ENCODE measurements at places on chromosomes 1 and 21.

DNA sequence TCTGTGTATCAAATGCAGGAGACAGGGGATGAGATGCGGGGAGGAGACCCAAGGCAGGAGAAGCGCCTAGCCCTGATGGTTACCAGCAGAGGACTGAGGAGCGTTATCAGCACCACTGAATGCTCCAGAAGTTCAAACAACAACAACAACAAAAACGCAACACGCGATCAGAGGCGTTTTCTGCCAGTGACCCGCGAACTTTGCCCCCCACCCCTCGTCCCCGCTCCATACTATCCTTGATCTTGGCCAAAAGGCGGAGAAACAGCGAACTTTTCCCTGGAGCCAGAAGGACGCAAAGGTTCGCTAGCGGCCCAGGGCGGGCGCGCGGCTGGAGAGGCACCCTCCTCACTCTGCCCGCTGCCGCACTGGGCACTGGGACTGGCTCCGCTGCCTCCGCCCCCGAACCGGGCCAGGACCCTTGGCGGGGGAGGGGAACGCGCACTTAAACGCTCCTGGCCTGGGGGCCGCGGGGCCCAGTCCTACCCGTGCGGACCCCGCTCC lies 699 bp downstream of the ECHDC2 start:
- no peak for DNase-seq

- no peak for DNase-seq
Measured at GRCh38 chr1:222129041-222129440, 387.2 kb upstream of the DUSP10 start.

DNA sequence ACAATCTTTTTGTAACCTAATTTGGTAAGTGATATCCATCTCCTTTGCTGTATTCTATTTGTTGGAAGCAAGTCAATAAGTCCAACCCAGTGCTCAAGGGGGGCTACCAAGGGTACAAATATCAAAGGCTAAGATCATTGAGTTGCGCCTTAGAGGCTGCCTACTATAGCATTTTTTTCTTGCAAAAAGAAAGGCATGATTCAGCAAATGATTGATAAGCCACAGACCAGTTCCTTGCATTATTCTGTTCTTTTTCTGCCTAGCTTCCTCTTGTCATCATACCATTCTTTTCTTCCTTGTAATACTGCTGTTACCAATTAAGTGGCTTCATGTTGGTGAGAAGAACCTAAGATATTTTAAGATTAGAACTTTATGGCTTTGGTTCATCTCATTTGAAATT lies 29.8 kb upstream of the BARHL2 start:
- DNase-seq = no peak

DNA sequence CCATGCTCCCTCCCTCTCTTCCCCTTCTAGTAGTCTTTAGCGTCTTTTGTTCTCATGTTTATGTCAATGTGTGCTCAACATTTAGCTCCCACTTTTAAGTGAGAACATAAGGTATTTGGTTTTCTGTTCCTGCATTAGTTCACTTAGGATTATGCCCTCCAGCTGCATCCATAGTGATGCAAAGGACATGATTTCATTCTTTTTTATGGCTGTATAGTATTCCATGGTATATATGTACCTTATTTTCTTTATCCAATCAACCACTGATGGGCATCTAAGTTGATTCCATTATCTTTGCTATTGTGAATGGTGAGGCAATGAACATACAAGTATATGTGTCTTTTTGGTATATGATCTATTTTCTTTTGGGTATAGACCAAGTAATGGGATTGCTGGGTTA lies 38.3 kb upstream of the PALMD start:
- DNase-seq = no peak

DNA sequence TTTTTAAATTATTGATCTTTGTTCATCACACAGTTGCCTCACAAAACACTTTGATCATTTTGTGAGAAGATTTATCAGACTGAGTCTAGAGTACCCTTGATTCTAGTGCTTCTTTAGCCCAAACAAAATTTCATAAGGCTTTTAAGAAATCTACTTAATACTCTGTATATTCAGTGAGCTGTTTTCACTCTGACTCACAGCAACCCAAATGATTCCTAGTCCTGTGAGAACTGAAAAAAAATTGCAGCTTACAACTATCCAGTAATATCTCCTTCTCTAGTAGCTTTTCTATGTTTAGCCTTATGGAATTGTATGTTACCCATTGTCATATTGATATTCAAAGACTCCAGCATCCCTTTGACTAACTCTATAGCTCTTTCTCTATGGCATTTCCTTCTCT lies 915.6 kb downstream of the AMY1C start:
- DNase-seq = no peak

DNA sequence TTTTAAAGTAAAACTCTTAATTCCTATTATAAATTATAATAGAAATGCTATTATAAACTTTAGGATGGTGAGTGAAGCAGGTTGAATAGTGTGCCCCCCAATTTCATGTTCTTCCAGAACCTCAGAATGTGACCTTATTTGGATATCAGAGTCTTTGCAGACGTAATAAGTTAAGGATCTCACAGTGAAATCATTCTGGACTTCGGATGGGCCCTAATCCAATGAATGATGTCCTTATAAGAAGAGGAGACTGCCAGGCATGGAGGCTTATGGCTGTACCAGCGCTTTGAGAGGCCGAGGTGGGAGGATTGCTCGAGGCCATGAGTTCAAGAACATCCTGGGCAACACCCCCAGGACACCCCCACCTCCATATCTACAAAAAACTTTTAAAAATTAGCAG lies 9.4 kb upstream of the MT1HL1 start:
- DNase-seq = no peak

DNA sequence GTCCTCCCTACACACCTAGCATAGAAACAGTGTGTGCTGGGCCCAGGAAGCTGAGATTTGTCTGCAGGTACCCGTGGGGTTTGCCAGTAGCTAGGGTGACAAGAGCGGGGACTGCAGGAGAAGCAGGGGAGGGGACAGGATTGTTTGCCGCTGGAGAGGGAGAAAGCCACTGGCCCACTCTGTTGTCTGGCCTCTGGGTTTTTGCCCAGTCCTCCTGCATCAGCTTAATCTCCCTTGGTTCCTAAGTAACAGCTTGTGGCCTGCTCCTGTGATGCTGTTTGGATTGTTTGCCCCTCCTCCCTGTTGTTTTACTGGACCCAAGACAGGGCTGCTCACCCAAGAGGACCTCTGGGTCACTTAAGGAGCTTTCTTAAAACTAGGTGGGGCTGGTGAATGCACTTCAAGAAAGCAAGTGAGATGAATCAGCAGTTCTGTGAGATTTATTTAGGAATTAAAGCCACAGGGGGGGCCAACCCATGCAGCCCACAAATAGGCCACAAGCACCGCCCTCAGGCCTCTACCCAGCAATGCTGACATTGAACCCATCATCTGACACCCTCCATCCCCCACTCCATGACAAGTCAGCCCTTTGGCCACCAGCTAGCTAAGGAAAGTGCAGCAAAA lies 142.8 kb downstream of the ZZZ3 start:
- no peak for DNase-seq

- no peak for DNase-seq
Measured at GRCh38 chr1:97105531-97105930, 383.9 kb downstream of the PTBP2 start.

- no peak for DNase-seq
Measured at GRCh38 chr1:218164930-218165700, 120.0 kb upstream of the RRP15 start.

GRCh38 chr1:175537571-175537970 lies 205.8 kb downstream of the TNR start:
- DNase-seq = no peak

DNA sequence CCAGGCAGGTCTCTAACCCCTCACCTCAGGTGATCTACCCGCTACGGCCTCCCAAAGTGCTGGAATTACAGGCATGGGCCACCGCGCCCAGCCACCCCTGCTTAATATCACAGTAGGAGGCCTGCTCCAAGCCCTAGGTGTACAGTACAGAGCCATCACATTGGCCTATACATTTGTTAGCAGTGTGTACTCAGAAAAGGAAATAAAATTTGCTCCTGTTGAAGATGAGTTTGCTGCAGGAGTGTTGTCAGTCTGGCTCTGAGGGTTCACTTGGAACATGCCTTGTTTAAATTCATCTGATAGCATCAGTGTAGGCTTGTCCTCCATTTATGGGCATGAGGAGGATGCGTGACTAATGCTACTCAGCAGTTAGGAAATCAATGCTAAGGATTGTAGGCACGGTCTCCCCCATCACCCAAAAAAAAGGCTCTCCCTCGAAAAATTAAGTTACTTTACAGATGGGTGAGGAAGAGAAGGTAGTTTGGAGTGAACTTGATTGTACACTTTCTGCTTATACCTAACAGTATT lies 4.6 kb upstream of the ENAH start:
- DNase-seq = no peak

GRCh38 chr1:206578068-206578977 lies 33.9 kb downstream of the EIF2D start:
- peak; percentile 89 for DNase-seq

- DNase-seq = no peak
Measured at GRCh38 chr1:245887829-245888228, 619.2 kb downstream of the SMYD3 start.

DNA sequence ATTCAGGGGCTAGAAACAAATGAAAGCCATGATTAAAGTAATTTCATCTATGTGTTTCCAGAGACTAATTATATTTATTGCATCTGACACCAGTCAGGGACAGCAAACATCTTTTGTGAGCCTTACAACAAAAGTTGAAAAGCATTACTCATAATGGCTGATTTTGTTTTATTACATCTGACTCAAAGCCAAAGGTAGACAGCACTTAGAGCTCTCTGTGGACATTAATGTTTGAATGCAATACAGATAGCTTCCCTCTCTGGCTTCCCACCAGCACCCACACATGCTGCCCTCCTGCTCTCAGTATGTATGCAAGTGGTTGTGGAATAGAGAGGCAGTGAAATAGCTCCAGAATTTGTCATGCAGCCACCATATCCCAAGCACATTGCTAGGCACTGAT lies 198.7 kb downstream of the SETD4 start:
- no peak for DNase-seq
